AG08395 (cell line): ENCODE measurements at places on chromosomes 3 and 15.

GRCh38 chr3:143529018-143529478, 319.2 kb downstream of the SLC9A9 start:
- no peak for DNase-seq

GRCh38 chr15:78075490-78076230, 1.9 kb downstream of the TBC1D2B start:
- peak; percentile 64 for DNase-seq

GRCh38 chr15:77877869-77878577, 199.5 kb downstream of the TBC1D2B start:
- DNase-seq: no peak

GRCh38 chr15:48394970-48395369, 63.7 kb downstream of the DUT start:
- no peak for DNase-seq

GRCh38 chr3:150098621-150099020, 127.9 kb upstream of the PFN2 start:
- no peak for DNase-seq
